ENCODE measurements at places on chromosomes 1 and 21.

- no peak for DNase-seq
Measured at GRCh38 chr1:240190881-240191401, 99.3 kb downstream of the FMN2 start.

DNA sequence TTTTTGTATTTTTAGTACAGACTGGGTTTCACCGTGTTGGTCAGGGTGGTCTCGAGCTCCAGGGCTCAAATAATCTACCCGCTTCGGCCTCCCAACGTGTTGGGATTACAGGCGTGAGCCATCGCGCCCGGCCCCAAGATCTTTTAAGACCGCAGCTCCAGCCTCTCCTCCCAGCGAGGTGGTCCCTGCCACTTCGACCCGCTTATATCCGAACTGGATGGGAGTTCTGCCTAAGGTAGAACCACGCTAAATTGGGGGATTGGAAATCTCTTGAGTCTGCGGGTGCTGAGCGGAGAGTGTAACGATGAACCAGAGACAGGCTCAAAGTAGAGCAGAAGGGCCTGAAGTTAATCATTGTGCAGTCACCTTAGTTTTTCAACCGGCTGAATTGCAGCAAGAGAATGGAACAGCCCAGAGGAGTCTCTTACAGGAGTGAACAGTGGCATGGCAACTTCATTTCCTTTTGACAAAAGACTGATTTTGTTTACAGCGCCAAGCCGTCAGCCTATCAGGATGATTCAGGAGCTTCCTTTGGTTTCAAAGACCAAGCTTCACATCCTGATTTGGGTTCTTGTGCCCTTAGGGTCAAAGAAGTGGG, 726 bp upstream of the CYB5R1 start:
- no peak for DNase-seq

- DNase-seq, result no peak
Measured at GRCh38 chr1:28118640-28119307, 30.4 kb upstream of the EYA3 start.

DNA sequence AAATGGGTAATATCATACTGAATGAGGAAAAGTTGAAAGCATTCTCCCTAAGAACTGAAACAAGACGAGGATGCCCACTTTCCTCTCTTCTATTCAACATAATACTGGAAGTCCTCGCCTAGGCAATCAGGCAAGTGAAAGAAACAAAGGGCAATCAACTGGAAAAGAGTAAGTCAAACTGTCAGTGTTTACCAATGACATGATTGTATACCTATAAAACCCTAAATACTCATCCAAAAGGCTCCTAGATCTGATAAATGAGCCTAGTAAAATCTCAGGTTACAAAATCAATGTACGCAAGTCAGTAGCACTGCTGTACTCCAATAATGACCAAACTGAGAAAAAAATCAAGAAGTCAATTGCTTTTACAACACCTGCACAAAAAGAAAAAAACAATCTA, 575.8 kb upstream of the PRMT6 start:
- no peak for DNase-seq

- DNase-seq, result no peak
Measured at GRCh38 chr21:40562242-40563002, 284.5 kb downstream of the DSCAM start.

DNA sequence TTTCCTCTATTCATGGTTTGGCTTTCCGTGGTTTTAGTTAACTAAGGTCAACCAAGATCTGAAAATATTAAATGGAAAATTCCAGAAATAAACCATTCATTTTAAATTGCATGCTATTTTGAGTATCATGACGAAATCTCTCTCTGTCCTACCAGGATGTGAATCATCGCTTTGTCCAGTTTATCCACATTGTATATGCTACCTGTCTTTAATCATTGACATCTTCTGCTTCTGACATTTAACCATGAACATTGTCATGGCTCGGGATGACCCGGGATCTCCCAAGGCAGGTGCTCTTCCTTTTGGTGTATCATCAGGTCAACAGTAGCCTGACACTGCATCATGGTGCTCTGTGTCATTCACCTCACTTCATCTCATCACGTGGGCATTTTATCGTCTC, 125.5 kb upstream of the HNRNPU start:
- DNase-seq, result no peak

DNA sequence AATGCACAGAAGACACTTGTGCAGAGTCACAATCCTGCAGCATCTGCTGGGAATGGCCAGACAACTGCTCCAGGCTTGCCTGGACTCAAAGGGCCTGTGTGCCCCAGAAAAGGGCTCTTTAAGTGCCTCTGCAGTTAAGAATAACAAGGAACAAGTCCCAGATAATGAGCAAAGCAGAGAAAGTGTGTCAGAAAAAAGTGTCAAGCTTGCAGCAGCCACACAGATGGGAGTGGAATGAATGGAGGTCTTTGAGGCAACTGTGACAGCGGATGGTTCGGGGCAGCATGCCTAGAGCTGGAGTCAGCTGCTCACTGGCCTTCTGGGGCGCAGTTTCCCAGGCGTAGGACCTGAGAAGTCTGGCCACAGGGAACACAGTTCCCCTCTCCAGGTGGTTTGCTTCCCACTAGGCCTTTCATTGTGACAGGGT, 5.1 kb downstream of the PARP1 start:
- DNase-seq, result no peak

GRCh38 chr1:55584526-55585401, 369.6 kb upstream of the USP24 start:
- no peak for DNase-seq

- peak; percentile 15 for DNase-seq
Measured at GRCh38 chr1:229557913-229558414, 543 bp downstream of the ABCB10 start.

DNA sequence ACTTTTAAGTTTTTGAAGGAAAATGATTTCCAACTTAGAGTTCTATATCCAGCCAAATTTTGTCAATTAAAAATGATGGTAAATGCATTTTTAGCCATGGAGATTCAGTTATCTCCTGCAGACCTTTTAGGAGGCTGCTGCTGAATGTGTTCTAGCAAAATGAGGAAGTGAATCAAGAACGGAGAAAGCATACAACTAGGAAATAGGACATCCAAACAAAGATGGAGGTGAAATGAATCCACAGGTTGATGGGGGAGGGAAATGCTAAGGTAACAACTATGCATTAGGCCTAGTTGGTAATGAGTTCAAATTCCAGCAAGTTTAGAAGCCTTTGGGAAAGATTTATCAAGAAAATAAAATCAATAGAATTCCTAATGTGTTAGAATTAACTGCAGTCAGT, 80.5 kb downstream of the FNBP1L start:
- DNase-seq, result no peak

DNA sequence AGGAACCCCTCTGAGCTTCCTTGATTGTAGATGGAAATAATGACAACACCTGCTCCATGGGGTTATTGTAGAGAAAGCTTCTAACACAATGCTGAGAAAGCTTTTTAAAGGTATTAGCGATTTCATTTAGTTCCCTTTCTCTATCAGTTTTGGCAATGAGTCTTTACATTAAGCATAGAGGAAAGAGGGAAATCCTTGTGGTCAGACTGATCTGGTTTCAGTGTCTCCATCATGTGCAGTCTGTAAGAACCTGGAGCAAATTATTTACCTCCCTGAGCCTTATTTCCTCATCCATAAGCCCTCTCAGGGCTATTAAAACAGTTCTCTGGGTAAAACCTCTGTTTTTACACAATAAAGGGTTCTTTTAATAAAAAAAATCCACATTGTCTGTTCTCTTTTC, 87.5 kb downstream of the FGGY start:
- DNase-seq, result no peak

GRCh38 chr21:43731891-43732711, 13.2 kb downstream of the PDXK start:
- DNase-seq, result no peak
